ENCODE measurements at places on chromosomes 4 and X.

DNA sequence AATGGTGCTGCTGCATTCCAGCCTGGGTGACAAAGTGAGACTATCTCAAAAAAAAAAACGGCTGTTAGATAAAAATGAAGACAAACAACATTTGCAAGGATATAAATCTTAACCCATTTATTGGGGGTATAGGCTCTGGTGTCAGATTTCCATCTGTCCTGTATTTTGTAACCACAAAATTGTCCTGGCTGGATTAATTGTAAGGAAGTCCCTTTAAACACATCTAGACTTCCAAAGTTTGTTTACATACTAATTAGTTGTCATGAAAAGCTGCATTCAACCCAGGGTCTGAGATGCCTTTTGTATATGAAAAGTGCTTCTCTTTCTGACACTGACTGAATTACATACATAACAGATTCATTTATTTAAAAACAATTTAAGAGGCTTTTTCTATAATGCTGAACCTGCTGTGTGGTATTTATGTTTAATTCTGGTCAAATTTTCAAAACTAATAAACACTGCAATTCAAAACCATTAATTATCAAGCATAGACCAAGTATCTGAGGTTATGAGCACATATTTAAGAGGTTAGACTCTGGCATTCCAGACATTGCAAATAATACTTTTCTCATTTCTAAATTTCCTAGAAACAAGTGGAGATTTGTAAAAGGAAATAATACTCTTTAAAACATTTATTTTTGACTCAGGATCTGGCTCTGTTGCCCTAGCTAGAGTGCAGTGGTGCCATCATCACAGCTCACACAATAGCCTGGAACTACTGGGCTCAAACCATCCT is 17.5 kb upstream of the UGDH start:
- DNase-seq, result no peak

GRCh38 chr4:147828331-147828905 is 96.5 kb downstream of the ARHGAP10 start:
- no peak for DNase-seq

GRCh38 chrX:74465424-74465823 is 44.1 kb downstream of the SLC16A2 start:
- DNase-seq, result no peak

DNA sequence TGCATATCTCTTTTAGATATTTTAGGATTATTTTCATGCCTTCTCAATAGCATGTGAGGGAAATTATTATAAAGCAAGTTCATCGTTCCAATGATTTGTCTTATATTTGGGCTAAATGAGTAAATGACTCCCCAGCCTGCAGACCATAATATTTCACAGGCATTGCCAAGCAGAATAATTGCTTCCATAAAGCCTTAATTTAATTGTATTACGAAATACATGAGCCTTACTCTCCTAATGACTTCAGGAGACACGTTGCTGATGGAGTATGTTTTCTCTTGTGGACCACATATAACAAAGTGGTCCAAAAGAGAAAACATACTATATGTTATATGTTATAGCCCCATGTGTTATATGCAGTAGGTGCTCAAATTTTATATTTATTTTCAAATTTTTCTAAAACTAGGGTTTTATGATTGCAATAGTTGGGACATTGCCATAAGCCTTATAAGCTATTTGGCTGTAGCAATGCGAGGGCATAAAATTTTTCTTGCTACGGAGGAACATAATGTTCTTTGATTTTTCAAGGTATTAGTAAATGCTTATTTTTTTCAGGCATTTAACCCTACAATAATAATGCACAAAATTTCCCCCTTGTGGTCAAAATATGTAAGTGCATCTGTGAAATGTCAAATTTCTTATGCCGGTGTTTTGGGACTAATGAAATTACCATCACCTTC is 26.2 kb upstream of the TMPRSS11D start:
- DNase-seq, result no peak

GRCh38 chr4:115278830-115279229 is 165.4 kb upstream of the NDST4 start:
- no peak for DNase-seq

DNA sequence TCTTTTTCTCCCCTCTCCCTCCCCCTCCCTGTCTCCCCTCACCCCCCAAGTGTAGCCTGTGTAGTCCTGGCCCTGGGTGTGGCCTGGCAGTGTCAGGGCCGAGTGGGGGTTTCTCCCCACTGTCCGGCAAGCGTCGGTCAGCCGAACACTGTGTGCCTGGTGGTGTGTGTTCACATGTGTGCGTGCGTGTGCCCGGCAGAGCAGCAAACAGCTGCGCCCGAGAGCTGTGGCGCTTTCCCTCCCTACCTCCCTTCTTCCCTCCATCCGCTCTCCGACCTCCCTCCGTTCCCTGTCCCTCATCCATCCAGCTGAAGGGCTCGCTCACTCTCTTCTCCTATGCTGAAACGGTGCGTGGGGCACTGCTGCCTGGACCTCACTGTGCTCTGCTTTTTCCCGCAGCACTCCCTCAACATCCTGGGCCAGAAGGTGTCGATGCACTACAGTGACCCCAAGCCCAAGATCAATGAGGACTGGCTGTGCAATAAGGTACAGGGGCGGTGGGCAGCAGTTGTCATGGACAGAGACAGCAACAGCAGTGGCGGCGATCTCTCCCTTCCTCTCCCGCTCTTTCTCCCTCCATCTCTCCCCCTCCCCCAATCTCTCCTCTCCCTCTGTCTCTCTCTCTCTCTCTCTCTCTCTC is 17.4 kb upstream of the UBA1 start:
- DNase-seq, result no peak

DNA sequence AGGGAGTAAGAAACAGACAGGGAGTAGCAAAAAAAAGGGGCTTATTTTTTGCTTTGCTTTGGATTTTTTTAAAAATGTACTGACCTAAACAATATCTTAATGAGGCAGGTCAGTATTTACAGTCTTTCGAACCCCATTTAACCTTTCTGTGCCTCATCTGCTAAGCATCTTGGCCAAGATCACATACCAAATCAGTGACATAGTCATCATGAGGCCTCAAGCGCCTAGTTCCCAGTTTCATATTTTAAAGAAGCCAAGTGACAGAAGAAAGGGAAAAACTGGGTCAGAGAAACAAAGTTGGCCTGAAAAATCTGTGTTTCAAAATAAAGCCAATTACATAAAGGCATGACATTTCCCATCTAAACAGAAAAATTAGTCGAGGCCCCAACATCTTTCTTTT is 94.6 kb upstream of the WDR44 start:
- DNase-seq, result no peak
